ENCODE measurements at places on chromosomes 12 and 14. TPM values are rescaled to one million over a fixed set of nuclear protein-coding genes. Genes with fewer than 3 reads are reported as not detected.

The DPF3 gene
- 11.8 TPM for total RNA-seq

DNA sequence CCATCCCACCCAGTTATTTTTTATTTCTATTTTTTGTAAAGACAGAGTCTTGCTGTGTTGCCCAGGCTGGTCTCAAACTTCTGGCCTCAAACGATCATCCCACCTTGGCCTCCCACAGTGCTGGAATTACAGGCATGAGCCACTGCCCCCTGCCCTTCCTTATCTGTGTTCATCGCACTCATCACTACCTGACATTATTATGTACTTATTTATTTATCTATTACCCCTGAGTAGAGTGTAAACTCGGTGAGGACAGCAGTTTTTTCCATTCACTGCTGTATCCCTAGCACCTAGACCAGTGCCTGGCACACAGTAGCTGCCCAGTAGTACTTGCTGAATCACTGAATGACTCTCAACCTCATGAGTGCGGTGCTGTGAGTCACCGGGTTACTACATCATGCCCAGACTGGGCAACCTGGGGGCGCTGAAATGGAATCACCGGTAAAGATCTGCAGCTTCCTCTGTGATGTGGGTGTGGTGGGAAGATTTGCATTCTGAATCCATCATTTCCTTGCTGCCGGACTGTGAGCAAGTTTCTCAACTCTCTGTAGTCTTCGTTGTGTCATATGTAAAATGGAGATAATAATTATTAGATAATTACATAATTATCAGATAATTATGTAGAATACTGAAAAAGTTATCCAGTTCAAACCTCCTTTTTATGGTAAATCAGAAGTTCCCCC is 81.9 kb upstream of the USP44 start:
- no peak for DNase-seq

DNA sequence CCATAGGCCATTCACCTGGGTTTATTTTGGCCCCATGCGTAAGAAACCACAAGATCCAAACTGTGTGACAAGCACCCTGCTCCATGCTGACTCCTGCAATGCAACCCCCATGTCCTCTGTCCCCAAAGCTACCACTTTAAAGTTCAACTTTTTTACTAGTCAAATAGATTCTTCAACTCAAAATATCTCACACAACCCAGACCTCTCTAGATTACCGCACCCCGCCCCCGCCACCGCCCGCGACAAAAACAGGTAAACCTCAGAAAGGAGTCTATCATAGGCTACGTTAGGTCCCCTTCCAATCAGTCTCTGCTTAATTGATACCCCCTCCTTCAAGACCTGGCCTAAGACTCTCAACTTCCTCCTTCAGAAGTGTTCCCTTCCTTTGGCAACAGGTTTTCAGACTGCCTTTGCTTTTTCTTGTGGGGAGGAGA is 2.2 kb downstream of the ZFP36L1 start:
- DNase-seq, result no peak

DNA sequence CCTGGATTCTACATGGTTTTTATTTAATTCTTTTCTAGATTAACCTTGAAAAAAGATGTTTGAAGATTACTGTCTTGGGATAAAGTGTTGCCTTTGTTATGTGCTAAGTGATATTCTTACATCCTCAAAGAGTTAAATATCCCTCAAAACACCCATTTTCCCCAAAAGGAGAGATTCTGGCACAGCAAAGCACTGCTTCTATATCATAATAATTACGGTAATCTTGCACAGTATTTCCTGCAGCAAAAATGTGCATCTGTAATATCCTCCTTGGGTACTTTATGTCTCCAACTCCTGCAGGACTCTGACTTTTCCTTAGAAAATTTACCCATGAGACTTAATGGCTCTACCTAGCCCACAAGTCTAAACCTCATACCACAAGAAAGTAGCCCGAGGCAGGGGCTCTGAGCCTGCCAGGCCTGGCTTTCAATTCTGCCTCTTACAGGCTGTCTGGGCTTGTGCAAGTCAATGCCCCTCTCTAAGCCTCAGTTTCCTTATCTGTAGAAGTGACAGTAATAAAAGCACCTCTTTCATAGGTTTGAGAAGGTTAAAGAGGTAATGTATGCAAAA is 45.8 kb downstream of the SVOP start:
- no peak for DNase-seq

The TRPV4 gene
- not detected for total RNA-seq

DNA sequence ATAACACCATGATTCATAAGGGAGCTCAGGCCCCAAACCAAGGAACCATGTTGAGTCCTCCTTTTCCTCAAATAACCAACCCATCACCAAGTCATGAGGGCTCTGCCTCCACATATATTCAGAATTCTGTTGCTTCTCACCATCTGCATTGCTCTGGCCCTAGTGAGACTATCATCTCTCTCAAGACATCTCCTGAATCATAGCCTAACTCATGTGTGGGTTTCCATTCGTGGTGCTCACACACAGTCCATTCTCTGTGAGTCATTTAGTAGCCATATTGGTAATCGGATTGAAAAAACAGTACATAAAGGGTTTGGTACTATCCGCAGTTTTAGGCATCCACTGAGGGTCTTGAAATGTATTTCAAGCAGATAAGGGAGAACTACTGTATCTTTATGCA is 5.1 kb upstream of the SLC38A2 start:
- no peak for DNase-seq

The C12orf60 gene
- 2.3 TPM for total RNA-seq

DNA sequence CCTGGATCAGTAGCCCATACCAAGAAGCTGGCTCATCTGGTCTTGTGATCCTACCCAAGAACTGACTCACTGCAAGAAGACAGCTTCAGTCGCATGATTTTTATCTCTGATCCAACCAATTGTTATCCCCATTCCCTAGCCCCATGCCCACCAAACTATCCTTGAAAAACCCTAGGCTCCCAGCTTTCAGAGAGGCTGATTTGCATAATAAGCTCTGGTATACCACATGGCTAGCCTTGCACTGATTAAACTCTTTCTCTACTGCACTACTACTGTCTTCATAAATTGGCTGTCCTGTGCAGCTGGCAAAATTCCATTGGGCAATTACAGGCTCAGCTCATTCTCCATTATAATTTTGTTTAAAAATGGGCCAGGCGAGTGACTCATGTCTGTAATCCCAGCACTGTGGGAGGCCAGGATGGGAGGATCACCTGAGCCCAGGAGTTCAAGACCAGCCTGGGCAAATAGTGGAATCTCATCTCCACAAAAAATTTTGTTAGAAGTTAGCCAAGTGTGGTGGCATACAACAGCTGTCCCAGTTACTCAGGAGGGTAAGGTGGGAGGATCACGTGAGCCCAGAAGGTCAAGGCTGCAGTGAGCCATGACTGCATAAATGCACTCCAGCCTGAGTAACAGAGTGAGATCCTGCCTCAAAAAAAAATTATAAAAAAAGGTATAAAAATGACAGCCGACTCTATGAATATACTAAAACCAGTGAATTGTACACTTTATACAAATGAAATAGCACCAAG is 76.7 kb upstream of the EIF5 start:
- DNase-seq, result no peak

- no peak for DNase-seq
These were observed 19.1 kb downstream of the NGB start for GRCh38 chr14:77251870-77252269.

GRCh38 chr12:5003025-5003666 is 40.5 kb upstream of the KCNA5 start:
- DNase-seq, result no peak

GRCh38 chr12:91993287-91994017 is 152.2 kb downstream of the BTG1 start:
- DNase-seq, result no peak

DNA sequence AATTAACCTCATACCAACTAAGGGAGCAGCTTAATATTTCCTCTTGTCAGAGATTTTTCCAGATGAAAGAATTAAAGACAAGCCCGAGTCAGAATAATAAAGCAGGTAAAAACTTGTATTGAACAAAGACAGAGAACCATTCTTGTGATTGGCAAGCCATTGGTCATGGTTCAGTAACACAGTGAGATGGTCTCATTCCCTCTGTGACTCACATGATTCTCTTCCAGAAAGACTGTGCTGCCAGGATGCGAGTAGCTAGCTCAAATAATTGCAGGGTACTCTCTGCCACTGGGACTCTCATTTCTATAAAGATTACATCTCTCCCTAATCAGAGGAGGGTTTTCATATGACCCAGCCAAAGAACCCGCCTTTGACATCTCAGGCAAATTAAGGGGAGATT is 179.4 kb downstream of the PHLDA1 start:
- no peak for DNase-seq

- peak; percentile 72 for DNase-seq
These were observed 20.1 kb upstream of the CCDC63 start for GRCh38 chr12:110826592-110827200.

The TMPRSS12 gene
- not detected for total RNA-seq

- DNase-seq, result peak; percentile 77
These were observed 30.3 kb downstream of the CD9 start for GRCh38 chr12:6230321-6231110.

The SP1 gene
- total RNA-seq, result 56.8 TPM

DNA sequence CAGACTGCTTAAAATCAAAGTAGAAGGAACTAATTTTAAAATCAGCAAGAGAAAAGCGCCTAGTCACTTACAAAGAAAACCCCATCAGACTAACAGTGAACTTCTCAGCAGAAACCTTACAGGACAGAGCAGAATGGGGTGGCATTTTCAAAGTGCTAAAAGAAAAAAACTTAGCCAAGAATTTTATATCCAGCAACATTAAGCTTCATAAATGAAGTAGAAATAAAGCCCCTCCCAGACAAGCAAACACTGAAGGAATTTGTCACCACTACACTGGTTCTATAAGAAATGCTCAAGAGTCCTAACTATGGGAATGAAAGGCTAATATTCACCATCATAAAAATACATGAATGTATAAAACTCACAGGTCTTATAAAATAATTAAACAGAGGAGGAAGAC is 6.4 kb upstream of the ZNF268 start:
- DNase-seq, result no peak

The SOAT2 gene
- total RNA-seq, result not detected

GRCh38 chr14:100402631-100403030 is 79.5 kb downstream of the SLC25A47 start:
- no peak for DNase-seq

DNA sequence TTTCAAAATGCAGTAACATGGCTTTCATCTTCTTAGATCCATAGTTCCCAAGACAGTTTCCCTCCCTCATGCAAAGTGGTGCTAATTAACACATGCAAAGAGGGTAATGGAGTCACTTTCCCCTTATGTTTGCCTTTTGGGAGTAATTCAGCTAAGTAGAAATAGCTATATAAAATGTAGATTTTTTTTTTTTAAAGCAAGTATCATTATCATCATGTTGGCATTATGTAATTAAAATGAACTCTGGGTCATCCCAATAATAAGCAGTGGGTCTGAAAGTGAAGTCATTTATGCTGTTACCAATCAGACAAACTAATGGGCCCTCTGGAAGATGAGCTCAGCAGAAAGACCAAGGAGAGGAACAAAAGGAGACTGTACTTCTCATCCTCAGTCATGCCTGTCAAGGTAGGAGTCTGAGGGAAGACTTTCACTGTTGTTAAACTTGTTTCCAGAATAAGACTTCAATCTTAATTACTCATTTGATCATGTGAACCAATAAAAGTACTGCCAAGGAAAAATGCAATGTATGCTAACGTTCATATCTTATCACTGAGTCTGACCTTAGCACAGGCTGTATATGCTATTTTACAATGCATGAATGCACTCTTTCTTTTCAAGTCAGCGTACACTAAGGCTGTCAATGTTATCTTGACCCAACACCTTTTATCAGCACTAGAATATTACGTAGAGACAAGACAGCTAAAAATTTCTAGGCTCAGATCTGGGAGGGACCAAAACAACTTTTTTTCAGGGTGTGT is 26.8 kb downstream of the AREL1 start:
- no peak for DNase-seq

DNA sequence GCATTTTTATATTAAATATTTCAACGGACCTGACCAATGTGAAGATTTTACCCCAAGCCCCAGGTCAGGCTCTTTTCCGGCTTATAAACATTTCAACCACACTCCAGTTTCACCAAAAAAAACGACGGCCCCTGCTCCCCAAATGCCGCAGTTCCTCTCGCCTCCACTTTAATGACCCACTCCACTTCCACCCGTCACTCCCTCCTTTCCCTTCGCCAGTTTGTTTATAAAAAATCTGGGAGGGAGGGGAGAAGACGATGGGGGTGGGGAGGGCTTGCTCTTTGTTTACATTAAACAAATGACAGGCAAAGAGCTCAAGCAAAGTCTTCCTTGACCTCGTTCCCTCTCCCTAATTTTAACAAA is 5.4 kb downstream of the SIX6 start:
- DNase-seq, result no peak

GRCh38 chr12:3598896-3599860 is 108.2 kb downstream of the PRMT8 start:
- DNase-seq, result peak; percentile 1

DNA sequence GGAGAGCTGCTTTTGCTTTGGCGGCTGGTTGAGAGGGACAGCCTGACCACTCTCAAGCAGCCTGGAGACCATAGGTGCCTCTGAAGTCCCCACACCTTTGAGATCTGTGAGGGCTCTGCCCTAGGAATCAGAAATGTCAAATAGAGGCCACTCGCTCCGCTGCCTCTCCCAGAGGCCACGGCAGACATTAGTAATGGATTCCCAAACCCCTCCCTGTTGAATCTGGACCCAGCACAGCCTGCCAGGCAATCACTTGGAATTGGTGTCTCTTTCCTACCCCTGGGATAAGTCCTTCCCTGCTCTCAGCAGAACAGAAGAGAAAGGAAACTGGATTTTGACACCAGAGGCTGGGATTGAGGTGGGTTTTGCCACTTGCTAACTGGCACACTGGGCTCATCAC is 25.0 kb downstream of the MMAB start:
- no peak for DNase-seq

DNA sequence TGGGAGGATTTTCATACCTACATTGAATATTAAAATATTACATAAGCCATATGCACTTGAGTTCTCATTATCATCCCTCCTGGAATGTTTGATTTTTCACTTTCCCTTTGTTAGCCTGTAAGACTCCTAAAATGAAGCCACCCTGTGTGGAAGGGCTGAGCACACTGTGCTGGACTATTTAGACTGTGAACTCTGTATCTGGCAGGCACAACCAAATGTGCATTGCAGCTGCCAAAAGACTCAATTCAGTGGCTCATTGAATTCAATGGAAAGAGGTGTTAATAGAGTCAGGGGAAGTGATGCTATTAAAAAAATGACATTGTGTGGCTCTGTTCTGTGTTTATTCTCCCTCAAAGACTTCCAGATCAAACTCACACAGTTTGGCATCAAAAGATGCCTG is 111.1 kb downstream of the SMOC1 start:
- no peak for DNase-seq

The PTCSC3 gene
- total RNA-seq, result not detected

DNA sequence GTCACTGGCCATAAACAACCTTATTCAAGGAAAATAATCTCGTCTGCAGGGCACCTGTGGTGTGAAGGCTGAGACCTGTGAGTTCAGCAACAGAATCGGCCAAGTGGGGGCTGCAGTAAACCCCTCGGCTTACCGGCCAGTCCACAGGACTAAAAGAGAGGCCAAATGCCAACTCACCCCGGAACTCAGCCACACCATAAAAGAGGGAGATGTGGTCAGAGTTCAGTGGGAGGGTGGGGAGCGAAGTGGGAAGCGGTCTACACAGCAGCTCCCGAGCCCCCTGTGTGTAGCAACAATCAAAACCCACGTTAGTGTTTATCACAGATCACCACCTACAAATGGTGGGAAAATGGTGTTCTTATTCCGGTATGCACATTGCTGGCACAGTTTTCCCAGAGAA is 153.0 kb downstream of the PIWIL1 start:
- no peak for DNase-seq

The REM2 gene
- total RNA-seq, result not detected

The GNG2 gene
- 293 TPM for total RNA-seq
